ENCODE measurements at places on chromosomes 12 and 14. TPM values are rescaled to one million over a fixed set of nuclear protein-coding genes. Genes with fewer than 3 reads are reported as not detected.
A peak's percentile ranks its signal among the peaks of the same experiment; 100 is the strongest.

Gene RTN1
- total RNA-seq = 0.17 TPM

Gene CFAP251
- 7.9 TPM for total RNA-seq

DNA sequence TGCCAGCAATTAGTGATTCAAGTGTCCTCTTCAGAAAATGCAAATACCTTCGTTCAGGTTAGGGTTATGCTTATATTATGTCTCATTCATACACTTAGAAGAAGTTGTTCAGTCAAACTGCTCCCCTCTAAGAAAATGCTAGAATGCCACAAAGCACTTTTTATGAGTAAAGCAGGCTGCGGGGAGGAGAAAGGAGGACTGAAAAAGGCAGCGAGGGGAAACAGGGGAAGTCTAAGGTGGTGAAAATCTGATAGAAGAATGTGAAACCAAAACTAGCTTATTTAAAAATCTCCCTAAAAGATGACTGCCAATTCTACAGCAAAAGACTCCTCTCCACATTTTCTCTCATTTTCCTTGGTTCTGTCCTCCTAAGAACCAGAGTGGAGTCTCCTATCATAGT is 70.1 kb downstream of the PRKD1 start:
- no peaks in the 10 kb centered on the region for H3K4me1 ChIP-seq
- H3K4me3 ChIP-seq = no peak overlapping the region
- H3K27ac ChIP-seq = no peak overlapping the region
- no peak for DNase-seq
- no peaks in the 10 kb centered on the region for H3K27me3 ChIP-seq

DNA sequence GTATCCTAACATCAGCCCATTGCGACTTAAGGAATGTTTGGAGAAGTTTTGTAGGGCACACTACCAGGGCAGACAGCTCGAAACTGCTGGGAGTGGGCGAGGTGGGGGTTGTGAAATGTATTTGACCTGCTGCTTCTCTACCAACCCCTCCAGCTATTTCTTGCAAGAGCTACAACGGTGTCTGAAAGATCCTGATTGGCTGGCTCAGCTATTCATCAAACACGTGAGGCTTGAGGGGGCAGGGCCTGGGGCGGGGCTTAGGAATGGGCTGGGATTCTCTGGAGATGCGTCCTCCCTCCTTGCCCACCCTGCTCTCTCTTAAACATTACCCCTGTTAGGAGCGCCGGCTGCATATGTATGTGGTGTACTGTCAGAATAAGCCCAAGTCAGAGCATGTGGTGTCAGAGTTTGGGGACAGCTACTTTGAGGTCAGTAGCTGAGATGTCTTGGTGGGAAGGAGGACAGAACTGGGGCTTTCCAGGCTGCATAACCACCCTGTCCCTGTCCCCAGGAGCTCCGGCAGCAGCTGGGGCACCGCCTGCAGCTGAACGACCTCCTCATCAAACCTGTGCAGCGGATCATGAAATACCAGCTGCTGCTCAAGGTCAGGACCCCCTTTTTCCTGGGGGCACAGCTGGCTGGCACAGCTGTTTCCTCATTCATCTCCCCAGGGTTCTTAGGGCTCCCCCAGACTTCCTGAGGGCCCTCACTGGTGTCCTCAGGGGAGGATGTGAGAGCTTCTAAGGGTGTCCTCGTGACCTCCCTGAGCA is 3.1 kb downstream of the ARHGEF25 start:
- no peak overlapping the region for H3K4me3 ChIP-seq
- DNase-seq = no peak
- no peaks in the 10 kb centered on the region for H3K27me3 ChIP-seq

GRCh38 chr12:114263056-114263805 is 142.7 kb downstream of the TBX5 start:
- no peak overlapping the region for H3K27ac ChIP-seq
- no peaks in the 10 kb centered on the region for H3K4me1 ChIP-seq
- peak; percentile 63 for DNase-seq
- no peak overlapping the region for H3K4me3 ChIP-seq
- H3K27me3 ChIP-seq = no peaks in the 10 kb centered on the region
- H3K36me3 ChIP-seq = no peaks in the 10 kb centered on the region

DNA sequence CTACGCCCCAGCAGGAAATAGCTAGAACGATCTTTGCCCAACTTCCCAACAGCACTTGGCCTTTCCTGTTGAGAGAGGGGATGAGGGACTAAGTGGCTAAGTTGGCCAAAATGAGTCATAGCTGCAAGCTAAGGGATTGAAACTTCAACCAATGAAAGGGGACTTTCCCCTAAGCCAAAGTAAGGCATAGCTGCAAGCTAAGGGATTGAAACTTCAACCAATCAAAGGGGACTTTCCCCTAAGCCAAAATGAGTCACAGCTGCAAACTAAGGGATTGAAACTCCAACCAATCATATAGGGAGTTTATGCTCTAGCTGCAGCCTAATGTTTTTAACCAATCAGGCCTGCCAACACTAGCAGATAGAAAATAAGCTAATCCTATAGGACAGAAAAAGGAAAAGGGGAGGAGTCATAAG is 100.5 kb upstream of the SSTR1 start:
- no peak overlapping the region for H3K27ac ChIP-seq
- DNase-seq = no peak
- no peaks in the 10 kb centered on the region for H3K36me3 ChIP-seq
- no peak overlapping the region for H3K4me3 ChIP-seq

DNA sequence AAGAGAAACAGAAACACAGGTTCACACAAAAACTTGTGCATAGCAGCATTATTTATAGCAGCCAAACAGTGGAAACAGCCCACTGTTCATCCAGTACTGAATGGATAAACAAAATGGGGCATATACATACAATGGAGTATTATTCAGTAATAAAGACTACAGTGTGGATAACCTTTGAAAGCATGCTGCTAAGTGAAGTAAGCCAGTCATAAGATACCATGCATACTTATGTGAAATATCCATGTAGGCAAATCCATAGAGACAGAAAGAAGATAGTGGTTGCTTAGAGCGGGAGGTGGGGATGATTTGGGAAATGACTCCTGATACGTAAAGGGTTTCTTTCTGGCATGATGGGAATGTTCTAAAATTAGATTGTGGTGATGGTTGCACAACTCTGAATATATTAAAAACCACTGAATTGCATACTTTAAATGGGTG is 99.4 kb downstream of the CRADD start:
- no peak overlapping the region for H3K4me3 ChIP-seq
- peak overlapping the region; percentile 98 for H3K27ac ChIP-seq
- peaks cover 25% of the 10 kb centered on the region for H3K4me1 ChIP-seq
- DNase-seq = peak; percentile 94

Measured in fibroblast of lung (primary cell).